Midbrain (tissue), 1 donor: ENCODE measurements at places on chromosomes 2 and 18.

GRCh38 chr2:214377286-214377624 lies 33.6 kb upstream of the VWC2L start:
- no peak for DNase-seq

DNA sequence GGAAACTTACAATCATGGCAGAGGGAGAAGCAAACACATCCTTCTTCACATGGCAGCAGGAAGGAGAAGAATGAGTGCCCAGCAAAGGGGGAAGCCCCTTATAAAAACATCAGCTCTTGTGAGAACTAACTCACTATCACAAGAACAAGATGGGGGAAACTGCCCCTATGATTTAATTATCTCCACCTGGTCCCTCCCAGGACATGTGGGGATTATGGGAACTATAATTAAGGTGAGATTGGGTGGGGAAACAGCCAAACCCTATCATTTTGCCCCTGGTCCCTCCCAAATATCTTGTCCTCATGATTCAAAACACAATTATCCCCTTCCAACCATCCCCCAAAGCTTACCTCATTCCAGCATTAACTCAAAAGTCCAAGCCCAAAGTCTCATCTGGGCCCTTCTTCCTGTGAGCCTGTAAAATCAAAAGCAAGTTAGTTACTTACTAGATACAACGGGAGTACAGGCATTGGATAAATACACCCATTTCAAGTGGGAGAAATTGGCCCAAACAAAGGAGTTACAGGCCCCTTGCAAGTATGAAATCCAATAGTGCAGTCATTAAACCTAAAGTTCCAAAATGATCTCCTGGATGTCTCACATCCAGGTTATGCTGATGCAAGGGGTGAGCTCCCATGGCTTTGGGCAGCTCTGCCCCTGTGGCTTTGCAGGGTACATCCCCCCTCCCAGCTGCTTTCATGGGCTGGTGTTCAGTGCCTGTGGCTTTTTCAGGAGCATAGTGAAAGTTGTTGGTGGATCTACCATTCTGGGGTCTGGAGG lies 122.3 kb downstream of the MYCN start:
- no peak for DNase-seq

- DNase-seq: no peak
These were observed 63.5 kb upstream of the AGPS start for GRCh38 chr2:177329064-177329463.

- no peak for DNase-seq
These were observed 67.9 kb downstream of the EIPR1 start for GRCh38 chr2:3309496-3310355.

GRCh38 chr18:45282101-45282812 lies 333.0 kb upstream of the SLC14A2 start:
- no peak for DNase-seq

DNA sequence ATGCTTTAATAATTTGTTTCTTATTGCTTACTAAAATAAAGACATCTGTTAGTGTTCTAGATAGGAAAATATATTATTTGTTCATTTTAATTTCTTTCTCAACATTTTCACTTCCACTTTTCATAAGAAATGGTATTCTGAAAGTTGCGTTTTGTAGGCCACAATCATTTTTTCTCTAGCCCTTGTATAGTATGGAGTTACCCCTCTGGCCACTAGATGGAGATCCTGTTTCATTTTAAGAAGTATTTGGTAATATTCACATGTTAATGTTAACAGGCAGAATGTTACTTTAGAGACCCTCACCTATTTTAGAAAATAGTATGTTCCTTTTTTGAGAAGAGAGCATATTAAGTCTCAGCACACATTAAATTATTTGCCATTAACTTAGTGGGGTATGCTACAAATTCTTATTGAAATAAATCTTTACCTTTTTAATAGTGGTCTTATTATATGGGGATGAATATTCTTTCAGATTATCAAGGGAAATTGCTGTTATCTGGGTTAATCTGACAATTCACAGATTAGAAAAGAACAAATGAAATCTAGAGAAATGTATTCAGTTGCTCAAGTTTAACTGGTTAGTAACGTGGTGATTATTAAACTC lies 73.9 kb upstream of the TTC27 start:
- DNase-seq: peak; percentile 41

- DNase-seq: no peak
These were observed 891.9 kb upstream of the LRRTM1 start for GRCh38 chr2:81196383-81196851.

DNA sequence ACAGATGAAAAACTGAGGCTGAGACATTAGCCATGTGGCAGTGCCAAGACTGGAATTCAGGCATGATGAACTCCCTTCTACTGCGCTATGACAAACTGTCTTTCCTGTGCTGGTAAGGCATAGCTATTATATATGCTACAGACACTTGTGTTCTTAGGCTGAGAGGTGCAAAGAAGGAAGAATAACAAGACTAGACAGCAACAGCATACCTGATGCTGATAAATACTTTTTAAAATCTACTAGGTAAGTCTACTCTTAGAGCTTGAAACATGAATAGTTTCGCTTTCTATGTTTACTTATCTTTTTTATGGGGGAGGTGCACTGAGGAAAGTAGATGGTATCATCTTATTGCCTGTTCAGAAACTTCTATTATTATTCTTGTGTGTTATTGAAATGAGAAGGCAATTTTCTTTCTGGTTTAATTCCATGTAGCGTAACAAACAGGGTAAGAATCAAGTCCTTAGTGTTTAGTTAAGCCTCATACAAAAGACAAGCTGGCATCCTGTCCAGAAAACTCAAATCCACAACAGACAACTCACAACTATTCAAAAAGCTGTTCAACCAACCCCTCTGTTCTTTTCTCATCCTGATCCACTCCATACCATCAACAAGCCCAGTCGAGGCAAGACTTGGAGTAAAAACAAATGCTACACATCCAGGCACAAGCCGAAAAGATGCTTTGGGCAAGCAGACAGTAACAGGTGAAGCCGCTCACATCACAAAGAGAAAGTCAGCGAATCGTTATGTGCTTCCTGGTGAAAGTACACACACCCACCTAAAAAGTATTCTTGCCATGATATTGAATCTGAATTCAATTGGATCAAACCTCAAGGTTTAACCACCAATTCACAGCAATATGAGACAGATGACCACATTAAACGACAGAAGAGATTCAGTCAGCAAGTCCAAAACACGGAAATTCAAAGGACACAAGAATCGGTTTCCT lies 1.5 kb downstream of the TTC32 start:
- DNase-seq: no peak

DNA sequence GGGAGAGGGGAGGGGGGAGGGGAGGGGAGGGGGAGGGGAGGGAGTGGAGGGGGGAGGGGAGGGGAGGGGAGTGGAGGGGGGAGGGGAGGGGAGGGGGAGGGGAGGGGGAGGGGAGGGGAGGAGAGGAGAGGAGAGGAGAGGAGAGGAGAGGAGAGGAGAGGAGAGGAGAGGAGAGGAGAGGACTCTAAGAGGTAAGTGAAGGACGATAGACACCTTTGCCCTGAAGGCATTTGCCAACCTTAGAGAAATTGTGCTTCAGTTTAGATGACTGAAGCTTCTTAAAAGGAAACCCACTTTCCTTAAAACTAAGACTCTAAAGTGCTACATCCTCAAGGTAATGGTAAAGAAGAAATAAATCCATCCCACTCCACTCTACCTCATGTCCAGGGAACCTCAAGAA lies 19.2 kb downstream of the GPR75 start:
- DNase-seq: no peak

GRCh38 chr18:35973650-35974049 lies 1.2 kb downstream of the RMP24 start:
- no peak for DNase-seq

DNA sequence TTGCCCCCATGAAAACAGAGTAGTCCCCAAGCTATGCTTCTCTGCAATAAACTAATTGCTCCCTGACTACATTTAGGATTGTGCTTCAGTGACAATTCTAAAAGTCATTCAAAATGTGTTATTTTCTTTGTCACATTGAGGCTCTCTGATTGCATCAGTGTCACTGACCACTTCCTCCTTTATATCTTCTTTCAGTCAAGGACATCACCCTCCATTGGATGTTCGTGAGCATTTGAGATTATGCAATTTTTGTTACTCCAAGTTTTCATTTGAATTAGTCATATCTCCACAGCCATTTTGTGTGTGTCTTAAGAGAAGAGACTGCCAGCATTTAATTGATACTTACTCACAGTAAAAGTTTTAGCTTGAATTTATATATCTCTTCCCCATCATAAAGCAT lies 780.8 kb upstream of the GCFC2 start:
- DNase-seq: no peak

GRCh38 chr2:214130114-214130513 lies 280.7 kb upstream of the VWC2L start:
- no peak for DNase-seq

- DNase-seq: peak; percentile 80
These were observed 92.3 kb upstream of the SMAD2 start for GRCh38 chr18:48022531-48023329.

DNA sequence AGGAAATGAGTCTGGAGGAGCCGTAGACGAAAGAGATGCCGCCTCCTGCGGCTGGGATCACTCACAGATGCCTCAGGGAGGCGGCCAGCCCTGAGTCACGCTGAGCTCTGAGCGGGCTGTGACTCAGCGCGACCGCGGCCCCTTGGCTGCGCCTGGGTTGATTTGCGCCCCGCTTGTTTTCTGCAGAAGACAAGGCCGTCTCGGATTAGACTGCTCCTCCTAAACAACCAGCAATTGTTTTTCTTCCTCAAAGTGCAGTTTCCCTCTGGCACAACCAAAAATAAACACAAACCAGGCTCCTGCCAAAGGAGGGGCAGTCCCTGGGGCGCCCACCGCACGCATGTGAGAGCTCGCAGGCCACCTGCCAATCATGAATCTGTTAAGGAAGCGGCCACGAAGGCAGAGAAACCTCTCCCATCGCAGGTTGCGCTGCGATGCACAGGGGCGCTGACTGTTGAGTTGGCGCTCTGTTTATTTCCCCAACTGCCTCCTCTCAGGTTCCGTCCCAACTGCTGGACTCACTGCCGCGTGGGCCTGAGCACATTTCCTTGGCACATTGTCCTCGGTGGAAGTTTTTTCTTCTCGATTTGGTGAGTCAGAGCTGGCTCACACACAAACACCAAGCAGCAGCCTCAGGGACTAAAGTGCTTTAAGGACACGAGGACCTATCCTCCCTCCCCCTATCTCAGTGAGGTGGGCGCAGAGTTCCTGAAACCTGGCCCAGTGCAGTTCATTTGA lies 85.2 kb upstream of the NDUFV2 start:
- no peak for DNase-seq

DNA sequence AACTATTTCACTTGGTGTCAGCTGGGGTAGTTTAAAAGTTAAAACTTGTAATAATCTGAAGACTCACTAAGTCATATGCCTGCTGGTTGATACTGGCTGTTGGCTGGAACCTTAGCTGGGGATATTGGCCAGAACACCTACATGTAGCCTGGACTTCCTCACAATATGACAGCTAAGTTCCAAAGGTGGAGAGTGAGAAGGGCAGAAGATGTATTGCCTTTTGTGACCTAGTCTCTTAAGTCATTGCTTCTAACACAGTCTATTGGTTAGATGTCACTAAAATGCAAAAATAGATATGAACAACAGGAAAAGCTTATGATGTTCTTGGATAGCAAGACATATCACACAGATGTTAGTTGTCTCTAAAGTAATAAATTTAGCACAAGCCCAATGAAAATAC lies 113.2 kb upstream of the CHAC2 start:
- no peak for DNase-seq

DNA sequence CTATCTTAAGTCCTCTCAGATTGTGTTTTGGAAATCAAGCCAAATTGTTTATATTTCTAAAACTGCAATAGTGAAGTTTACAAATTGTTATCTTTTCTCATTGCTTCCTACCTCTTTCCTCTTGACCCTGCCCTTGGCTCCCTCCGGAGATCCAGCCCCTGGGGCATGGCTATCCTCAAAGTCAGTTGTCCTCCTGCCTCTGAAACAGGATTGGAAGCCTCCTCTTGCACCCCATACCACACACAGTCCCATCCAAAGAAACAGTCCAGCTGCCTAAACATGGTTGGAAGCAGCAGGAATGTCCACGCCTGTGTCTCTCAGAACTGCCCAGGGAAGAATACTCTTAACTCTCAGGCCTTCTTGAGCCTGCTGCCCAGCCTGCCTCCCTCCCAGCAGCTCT lies 30.1 kb upstream of the COL6A3 start:
- DNase-seq: no peak

GRCh38 chr2:113228351-113228750 lies 50.4 kb downstream of the PAX8 start:
- no peak for DNase-seq

DNA sequence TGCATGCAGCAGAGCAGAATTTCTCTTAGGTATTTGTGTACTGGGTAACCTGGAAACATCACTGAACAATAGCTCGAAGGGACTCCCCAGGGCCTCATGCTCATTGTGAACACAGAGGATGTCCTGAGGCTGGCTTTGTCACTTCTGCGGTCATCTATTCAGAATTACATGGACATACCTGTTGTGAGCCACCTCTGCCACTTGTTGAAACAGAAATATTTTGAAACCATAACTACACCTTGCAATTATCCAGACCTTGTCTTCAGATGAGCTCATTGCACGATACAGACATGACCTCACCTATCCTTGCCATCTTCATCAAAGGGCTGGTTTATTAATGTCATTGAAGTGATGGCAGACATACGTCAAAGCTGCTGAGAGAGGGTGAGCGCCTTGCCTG lies 23.4 kb upstream of the CREG2 start:
- DNase-seq: no peak

DNA sequence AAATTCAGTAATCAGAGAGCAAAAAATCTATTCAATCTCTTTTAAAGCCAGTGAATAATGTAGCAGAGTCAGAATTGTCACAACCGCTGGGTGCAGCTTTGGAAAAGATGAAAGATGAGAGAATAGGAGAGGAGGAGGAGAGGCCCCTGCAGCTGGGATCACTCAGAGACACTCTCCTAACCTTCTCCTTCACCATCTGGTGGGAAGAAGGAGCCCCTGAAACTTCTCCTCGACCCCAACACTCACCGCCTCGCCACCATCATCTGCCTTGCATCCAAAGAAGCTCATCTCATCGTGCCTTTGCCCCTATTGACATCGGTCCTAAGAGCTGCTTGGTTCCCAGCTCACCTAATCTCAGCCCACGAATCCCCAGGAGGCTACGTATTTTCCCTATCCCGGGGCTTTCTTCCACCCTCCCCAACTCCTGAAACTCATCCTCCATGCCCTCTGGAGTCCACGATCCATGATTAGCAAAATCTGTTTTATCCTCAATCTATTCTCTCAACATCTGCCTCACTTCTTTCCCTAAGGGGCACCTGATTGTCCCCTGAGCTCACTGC lies 58.5 kb downstream of the PKDCC start:
- no peak for DNase-seq

DNA sequence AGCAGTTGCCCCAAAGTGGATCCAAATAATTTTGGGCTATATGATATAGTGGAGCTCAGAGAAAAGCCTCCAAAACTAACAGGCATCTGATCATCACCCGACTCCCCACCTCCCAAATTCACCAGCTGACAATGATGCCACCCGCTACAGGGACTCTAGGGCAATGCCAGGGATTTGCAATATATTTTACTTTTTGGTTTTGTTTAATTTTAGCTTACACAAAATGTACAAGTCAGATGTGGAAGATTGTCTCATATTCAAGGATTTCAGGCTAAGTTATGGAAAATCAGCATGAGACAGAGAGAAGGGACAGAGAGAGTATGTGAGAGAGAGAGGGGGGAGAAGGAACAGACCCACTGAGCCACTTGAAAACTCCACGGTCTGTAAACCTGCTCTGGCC lies 187.4 kb downstream of the TMEM247 start:
- DNase-seq: no peak
